ENCODE measurements at places on chromosomes 5 and 9.
A peak's percentile ranks its signal among the peaks of the same experiment; 100 is the strongest.

- DNase-seq = no peak
These were observed 152.8 kb upstream of the IER5L start for GRCh38 chr9:129330711-129331492.

GRCh38 chr5:81334304-81335061 is 33.1 kb downstream of the ZCCHC9 start:
- DNase-seq = no peak

DNA sequence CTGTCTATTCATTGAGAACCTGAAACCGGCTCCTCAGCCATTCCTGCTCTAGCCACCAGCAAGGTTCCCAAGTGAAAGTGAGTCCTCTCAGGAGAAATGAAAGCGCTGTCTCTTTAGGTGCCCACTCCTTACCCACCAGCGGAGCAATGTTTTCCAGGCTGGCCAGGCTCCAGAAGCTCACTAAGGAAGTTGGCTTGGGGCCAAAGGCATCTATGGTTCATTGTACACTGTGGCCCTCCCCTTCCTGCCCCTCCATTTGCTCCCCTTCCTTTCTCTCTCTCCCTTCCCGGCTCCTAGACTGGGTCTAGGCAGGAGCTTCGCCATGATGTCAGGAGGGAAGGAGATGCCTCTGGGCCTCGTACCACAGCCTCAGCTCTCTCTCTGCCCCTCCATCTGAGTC is 1.1 kb upstream of the GABRP start:
- no peak for DNase-seq

GRCh38 chr5:54062958-54063357 is 247.4 kb downstream of the ARL15 start:
- DNase-seq = no peak

- no peak for DNase-seq
These were observed 11.8 kb downstream of the DBH start for GRCh38 chr9:133647765-133648469.

DNA sequence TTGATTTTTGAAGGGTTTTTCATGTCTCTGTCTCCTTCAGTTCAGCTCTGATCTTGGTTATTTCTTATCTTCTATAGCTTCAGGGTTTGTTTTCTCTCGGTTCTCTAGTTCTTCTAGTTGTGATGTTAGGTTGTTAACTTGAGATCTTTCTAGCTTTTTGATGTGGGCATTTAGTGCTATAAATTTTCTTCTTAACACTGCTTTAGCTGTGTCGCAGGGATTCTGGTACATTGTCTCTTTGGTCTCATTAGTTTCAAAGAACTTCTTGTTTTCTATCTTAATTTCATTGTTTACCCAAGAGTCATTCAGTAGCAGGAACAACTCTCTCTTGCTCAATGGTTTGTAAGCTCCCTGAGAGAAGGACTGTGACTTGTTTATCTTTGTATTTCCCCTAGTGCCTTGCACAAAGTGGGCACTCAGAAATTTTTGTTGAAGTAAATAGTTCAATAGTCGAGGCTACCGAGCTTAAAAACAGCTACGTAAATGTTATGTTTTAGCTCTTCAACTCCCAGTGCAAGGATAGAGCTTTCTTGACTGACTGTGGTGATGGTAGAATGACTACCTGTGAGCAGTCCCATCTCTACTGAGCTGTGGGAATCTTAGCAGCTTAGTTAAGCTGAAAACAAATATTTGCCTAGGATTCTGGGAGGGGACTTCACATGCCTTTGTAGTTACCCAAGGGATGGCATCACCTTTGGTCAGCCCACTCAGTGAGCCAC is 225.8 kb upstream of the ELL2 start:
- no peak for DNase-seq

GRCh38 chr9:79946712-79947111 is 374.9 kb downstream of the TLE4 start:
- DNase-seq = no peak

GRCh38 chr5:52334367-52334766 is 453.3 kb upstream of the ITGA1 start:
- no peak for DNase-seq

DNA sequence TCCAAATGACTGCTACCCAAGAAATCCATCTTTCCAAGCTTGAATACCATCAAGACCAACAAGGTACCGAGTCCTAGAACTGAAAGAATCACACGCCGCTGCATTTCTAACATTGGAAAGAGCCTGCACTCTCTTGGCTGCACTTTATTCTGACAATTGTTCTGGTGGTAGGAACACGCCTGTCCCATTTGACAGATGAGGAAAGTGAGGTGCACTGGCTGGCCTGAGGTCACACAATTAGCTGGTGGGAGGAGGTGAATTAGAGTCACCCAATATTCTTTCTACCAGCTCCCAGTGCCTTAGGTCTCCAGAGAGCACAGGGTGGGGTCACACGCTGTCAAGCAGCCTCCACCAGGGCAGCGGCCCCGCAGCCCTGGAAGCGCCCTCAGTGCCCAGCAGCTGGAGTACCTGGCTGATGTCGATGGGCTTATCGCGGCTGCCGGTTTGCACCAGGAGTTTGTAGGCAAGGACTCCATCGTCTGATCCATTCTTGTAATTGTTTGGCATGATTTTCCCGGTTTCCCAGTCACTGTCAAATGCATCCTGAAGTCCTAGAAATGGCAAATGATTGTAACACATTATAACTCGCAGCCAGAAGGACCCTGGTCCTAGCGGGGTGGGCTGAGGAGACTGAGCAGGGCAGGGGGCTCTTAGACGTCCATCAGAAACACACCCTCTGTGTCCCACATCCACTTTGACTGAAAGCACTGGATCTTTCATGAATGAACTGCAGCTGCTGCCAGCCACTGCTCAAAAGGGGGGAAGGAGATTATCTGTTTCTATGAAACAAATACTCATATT is 55.1 kb downstream of the PTCH1 start:
- no peak for DNase-seq

- no peak for DNase-seq
These were observed 169.5 kb upstream of the IER5L start for GRCh38 chr9:129347316-129348120.

DNA sequence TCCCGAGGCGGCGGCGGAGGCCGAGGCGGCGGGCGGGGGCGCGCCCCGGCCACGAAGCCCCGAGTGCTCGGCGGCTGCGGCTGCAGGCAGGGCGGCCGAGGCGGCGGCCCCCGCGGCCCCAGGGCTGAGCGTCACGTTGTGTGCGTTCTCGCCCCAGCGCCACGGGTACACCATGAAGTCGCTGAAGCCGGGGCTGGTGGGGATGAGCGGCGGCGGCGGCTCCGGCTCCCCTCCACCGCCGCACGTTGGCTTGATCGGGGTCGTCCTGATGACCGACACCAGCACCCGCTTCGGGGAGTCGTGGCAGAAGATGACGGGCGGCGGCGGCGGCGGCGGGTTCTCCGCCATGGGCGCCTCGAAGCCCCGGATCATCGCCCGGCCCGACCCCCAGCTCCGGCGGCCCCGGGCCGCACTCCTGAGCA is 498 bp downstream of the ZNF367 start:
- peak; percentile 7 for DNase-seq

GRCh38 chr9:129972816-129973215 is 70.2 kb downstream of the FNBP1 start:
- no peak for DNase-seq

DNA sequence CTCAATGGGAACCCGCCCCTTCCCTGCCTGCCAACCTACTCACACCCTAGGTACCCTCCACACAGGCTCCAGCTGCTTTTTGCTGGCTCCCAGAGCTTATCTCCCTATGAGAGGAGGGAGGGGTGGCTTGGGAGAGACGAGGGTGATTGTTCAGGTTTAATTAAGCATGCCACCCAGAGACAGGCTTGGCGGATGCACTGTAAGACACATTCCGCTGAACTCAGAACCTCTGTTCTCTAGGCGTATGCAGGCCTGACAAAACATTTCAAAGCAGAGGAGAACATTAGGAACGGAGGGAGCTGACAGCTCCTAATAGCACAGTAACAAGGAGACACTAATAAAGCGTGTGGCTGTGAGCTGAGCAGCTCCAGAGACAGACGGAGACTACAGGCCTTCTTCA is 80.1 kb downstream of the TRIM32 start:
- DNase-seq = no peak

- no peak for DNase-seq
These were observed 61.0 kb upstream of the FER start for GRCh38 chr5:108686676-108687075.

DNA sequence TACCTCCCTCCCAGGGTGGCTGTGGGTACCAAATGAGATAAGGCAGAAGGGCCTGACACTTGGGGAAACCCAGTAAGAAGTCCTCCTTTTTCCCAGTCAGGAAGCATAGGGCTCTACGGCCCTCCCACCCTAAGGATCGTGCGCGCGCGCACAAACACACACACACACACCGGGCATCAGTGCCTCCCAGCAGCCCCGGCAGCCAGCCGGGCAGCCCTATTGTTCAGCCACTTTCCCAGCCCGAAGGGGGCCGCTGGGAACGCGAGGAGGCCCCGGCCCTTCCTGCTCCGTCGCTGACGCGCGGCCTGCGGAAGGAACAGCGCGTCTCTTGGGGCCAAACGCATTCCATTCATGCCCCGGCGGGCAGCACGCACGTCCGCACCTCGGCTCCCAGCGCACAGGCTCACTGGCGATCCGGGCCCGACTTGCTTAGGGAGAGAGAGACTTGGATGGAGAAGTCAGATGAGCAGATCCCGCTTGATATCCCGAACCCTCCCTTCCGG is 22.6 kb downstream of the DUSP1 start:
- no peak for DNase-seq

DNA sequence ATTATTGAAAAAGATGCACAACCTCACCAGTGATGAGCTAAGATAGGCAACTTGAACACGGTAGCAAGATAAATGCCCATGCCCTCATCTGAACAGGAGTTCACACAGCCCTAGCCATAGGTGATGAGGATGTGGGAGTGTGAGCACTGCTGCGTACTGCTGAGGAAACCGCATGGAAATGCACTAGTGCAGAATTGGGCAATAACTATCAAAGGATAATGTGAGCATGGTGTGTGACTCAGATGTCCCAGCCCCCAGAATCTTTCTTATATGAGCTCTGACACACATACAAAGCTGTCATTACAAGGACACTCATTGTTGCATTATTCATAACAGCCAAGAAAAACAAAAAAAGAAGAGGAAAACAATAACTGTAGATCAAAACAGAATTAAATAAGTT is 521.2 kb downstream of the IRX1 start:
- DNase-seq = no peak

GRCh38 chr5:149728303-149728702 is 1.8 kb upstream of the PPARGC1B start:
- no peak for DNase-seq

DNA sequence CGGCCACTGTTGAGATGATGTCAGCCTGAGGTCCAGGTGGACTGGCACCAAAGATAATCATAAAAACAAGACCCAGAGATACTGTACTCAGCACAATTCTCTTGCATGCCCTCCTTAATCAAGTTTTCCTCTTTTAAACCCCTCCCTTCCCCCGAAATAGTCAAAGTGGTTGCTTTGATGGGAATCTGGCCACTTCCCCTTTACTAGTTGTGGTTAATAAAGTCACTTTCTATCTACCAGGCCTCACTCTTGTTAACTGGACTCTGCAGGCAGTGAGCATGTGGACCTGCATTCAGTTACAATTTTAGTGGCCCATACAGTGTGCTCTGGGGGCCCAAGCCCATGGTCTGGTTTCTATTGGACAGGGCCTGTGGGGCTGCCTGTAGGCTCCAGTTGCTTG is 17.5 kb downstream of the FBP2 start:
- no peak for DNase-seq

GRCh38 chr9:82681809-82682208 is 381.1 kb downstream of the RASEF start:
- no peak for DNase-seq

GRCh38 chr9:134220311-134220710 is 55.9 kb upstream of the RNU6ATAC start:
- DNase-seq = no peak

- no peak for DNase-seq
These were observed 158.6 kb upstream of the GNA14 start for GRCh38 chr9:77806741-77807140.

- DNase-seq = no peak
These were observed 54.5 kb downstream of the SH3PXD2B start for GRCh38 chr5:172399826-172400225.

- no peak for DNase-seq
These were observed 20.2 kb downstream of the RETREG1 start for GRCh38 chr5:16596581-16596940.
